ENCODE measurements at places on chromosomes 2 and 18. TPM values are rescaled to one million over a fixed set of nuclear protein-coding genes. Genes with fewer than 3 reads are reported as not detected.

Gene DNER
- polyA plus RNA-seq = 2.5 TPM

Gene IMPA2
- 14.2 TPM for polyA plus RNA-seq

Gene ICOS
- 0.10 TPM for polyA plus RNA-seq

Gene COL6A3
- 54.5 TPM for polyA plus RNA-seq

Gene TNS1
- 404 TPM for polyA plus RNA-seq

Gene DCDC2C
- polyA plus RNA-seq = 2.4 TPM

Gene RABL2A
- 27.8 TPM for polyA plus RNA-seq

Gene ABCG5
- not detected for polyA plus RNA-seq

Gene STAT4
- 2.2 TPM for polyA plus RNA-seq

Gene KIF5C
- 1.5 TPM for polyA plus RNA-seq

Gene OTOS
- not detected for polyA plus RNA-seq

Gene ERFE
- 2.8 TPM for polyA plus RNA-seq

Gene DSC3
- polyA plus RNA-seq = 0.46 TPM

Gene ALK
- polyA plus RNA-seq = not detected

Gene OSBPL6
- polyA plus RNA-seq = 0.75 TPM

Gene NYAP2
- polyA plus RNA-seq = 0.25 TPM

Gene RNF138
- polyA plus RNA-seq = 15.0 TPM

Gene IFIH1
- 9.0 TPM for polyA plus RNA-seq

Gene AKAIN1
- polyA plus RNA-seq = not detected

Gene EN1
- not detected for polyA plus RNA-seq

Gene RNF152
- 18.1 TPM for polyA plus RNA-seq

Measured in aorta (tissue), 5 donors.